Activated naive CD4-positive, alpha-beta T cell treated with anti-CD3 and anti-CD28 coated beads, Interleukin-2, amount 50 U/mL, for 16 hours (primary cell): ENCODE measurements at places on chromosomes 12 and 14.

GRCh38 chr14:75295491-75296345 is 17.1 kb downstream of the FOS start:
- DNase-seq: peak; percentile 79

- no peak for DNase-seq
These were observed 135.8 kb downstream of the INSM2 start for GRCh38 chr14:35669782-35670181.

DNA sequence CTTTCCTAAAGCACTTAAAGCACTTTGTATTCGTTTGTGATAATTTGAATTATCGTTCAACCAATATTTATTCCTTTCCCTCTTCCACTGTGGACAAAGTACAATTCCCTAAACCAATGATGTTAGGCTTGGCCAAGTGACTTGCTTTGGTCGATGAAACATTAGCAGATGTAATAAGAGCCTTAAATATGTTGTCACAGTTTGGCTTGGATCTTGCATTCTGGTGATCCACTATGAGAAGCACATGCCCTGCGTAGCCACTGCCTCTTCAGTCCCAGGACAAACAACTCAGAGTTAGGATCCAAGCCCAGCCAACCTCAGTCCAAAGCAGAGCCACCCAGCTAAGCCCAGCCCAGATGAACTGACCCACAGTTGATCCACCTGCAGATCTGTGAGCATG is 8.4 kb upstream of the C12orf75 start:
- no peak for DNase-seq

DNA sequence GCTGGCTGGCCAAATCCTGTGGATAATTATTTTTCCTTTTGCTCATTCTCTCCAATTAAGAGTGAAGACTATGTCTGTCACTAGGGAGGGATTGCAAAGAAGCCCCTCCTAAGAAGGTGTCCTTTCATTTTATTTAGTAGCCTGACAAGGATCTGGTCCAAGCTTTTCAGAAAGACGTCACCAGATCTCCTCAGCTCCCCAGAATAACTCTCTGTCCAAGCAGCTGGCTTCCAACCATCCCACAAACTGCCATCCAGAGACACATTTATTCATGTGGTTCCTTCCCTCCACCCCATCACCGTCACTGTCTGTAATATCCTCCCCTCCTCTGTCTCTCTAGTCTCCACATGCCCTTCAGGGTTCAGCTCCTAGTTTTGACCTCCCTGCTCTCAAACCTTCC is 69.9 kb downstream of the PPM1H start:
- no peak for DNase-seq

DNA sequence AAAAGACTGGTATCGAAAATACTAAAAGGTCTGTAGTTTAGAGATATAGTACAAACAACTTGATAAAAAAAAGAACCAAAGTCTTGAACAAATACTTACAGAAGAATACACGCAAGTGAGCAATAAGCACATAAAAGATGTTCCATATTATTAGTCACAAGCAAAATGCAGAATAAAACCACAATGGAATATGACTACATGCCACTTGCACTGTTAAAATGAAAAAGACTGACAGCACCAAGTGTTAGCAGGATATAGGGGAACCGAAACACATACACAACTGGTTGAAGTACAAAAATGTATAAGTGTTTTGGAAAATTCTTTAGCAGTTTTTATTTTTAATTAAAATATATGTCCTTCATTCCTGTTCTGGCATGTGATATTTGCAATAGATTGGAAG is 3.6 kb downstream of the CLEC2A start:
- DNase-seq: no peak

GRCh38 chr14:68269136-68269927 is 449.8 kb downstream of the RAD51B start:
- no peak for DNase-seq

- DNase-seq: no peak
These were observed 20.5 kb downstream of the BRAP start for GRCh38 chr12:111664961-111665865.

- no peak for DNase-seq
These were observed 605.5 kb upstream of the FOXG1 start for GRCh38 chr14:28161040-28161439.

DNA sequence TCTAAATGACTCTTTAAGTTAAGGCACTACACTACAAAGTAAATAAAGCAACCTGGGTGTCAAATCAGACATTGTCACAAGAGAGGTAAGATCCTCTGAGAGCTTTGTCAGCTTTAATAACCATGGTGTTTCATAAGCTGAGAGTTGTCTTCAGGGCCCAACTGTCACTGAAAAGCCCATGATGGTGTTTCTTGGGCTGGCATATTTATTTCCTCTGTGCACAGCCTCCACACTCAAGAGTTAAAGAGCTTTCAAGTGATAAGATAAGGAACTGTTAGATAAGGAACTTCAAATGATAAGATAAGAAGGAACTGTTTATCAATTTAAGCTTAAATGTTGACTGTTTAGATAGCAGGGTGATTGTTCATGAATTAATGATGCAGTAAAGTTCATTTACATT is 495.4 kb downstream of the TMEM117 start:
- no peak for DNase-seq

DNA sequence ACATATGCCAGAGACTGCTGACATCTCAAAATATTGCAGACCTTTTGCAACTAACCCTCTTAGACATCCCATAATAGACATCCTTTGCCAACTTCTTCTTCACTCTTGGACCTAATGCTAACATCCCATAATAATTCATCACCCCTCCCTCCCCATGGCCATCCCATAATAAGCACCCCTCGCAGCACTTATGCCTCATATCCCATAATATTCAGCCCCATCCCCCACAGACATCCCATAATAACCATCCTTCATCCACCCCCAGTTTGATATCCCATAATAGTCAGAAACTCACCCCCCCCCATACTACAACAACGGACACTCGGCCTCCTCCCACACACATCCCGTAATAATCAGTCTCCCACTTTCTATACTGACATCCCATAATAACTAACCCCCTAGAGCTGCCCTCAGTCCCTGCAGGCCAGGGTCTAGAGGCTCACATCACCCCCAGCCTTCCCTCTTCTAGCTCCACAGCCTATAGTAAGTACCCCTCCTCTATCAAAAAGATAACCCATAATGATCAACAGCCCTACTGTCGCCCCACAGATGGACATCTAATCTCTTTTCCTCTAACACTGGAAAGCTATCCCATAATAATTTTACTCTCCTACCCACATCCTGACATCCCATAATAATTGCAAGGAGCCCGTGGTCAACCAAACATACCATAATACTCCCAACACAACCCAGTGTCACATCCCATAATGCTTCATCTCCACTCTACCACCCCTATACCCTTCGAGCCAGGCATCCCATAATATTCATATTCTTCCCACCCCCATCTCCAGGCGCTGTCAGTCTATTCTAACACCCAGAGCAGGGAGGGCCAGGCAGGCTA is 792 bp upstream of the CHD4 start:
- peak; percentile 69 for DNase-seq

DNA sequence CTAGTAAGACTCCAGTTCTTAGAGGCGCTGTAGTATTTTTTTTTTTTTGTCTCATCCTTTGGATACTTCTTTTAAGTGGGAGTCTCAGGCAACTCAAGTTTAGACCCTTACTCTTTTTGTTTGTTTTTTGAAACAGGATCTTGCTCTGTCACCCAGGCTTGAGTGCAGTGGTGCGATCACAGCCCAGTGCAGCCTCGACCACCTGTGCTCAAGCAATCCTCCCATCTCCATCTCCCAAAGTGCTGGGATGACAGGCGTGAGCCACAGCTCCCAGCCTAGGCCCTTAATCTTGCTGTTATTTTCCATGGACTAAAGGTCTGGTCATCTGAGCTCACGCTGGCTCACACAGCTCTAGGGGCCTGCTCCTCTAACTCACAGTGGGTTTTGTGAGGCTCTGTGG is 21.3 kb downstream of the GPRC5A start:
- DNase-seq: no peak

DNA sequence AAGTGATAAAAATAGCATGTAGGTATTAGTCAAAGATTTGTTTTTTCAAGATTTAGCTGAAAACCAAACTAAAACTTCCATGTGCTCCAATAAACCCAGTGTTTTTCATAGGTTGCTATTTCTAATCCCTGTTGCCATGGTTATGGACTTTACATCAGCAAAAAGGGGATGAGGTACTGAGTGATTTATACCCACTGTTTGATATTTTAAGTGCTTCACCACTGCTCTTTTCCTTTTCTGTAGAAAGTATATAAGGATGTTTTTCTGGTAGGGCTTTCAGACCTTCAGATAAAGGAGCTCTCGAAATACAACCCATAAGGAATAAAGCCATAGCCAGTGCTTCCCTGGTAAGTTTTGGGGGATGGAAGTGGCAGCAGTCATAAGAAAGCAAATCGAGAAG is at the start of gene OTOGL:
OTOGL (plus strand) TSS at position 279 of the 400 bp plus-strand sequence. CDS start 109,895 bp downstream, outside the sequence.
- DNase-seq: no peak

- no peak for DNase-seq
These were observed 43.9 kb upstream of the ATP23 start for GRCh38 chr12:57897286-57897974.

DNA sequence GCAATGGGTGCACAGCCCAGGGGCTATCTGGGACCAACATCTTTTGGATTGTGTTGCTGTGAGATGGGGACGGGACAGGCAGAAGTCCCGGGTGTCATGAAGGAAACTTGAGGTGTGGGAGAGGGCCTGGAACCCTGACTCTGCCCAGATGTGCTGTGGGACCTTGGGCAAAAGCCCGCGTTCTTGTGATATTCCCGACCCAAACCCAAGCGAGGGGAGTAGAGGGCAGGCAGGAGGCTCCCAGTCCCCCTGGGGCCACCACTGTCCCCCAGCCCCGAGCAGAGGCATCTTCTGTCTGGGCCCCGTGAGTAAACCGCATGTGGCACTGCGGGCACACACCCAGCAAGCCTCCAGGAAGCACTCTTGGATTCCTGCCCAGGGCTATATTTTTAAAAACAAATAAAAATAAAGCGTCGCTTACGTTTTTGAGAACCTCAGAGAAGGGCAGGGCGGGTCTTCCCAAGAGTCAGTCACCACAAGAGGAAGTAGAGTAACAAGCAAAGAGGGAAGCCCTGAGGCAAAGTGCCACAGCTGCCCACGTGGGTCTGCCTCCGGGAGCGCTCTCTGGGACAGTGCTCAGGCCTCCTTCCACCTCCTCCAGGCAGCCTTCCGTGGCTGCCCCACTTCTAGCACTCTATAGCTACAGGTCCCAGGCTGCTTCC is 39.5 kb downstream of the BEGAIN start:
- DNase-seq: no peak

- no peak for DNase-seq
These were observed 449.7 kb downstream of the BTG1 start for GRCh38 chr12:91695964-91696363.

GRCh38 chr12:78034025-78034424 is 203.3 kb downstream of the NAV3 start:
- no peak for DNase-seq

DNA sequence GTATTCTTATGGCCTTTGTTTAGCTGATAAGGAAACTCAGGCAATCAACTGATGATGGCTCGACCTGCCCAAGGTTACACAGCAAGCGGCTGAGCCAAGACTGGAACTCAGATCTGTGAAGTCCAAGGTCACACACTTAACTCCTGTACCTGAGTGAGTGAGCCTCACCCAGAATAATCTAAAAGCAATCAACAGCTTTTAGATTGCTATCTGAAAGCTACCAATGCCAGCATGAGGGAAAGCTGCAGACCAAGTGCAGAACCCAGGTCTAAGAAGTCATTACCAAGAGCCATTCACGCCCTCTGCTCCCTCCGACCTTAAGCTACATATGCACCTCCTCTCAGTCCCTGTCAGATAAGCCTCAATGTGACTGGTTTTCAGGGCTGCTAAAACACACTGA is 12.1 kb downstream of the APPL2 start:
- no peak for DNase-seq

- DNase-seq: peak; percentile 75
These were observed 3.2 kb downstream of the THTPA start for GRCh38 chr14:23559010-23559925.

GRCh38 chr14:93239869-93240677 is 33.0 kb downstream of the UBR7 start:
- DNase-seq: no peak

GRCh38 chr12:119151445-119152026 is 27.2 kb upstream of the HSPB8 start:
- DNase-seq: no peak

- DNase-seq: no peak
These were observed 2.6 kb downstream of the EGLN3 start for GRCh38 chr14:33948145-33948868.

GRCh38 chr12:106342397-106343213 is 14.9 kb upstream of the POLR3B start:
- DNase-seq: no peak

GRCh38 chr14:104344818-104345620 is 206.6 kb downstream of the KIF26A start:
- no peak for DNase-seq

GRCh38 chr14:96832351-96832750 is 35.2 kb downstream of the VRK1 start:
- DNase-seq: no peak

DNA sequence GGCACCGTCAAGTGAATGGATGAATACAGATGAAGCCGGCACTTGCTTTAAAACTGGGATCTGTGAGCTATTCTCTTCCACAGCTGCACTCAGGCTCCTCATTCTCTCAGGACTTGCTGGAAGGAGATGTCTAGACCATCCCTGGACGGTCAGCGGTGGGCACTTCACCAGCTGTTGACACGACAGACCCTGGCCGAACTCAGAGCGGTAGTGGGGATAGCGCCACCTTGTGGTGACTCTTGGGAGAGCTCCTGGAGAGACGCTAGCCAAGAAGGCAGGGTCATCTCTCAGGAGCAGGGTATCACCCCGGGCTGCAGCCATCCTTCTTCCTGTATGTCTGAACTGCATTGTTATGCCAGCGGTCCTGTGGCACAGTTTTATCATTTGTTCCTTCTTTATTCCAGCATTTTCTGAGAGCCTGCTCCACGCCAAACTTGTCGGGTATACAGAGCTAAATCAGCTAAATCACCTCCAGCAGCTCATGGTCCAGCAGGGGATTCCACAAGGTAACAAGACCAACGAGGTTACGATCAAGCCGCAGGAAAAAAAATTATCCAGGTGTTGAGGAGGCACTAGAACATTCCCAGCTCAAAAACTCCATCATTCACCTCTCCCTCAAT is 10.0 kb downstream of the WNT1 start:
- peak; percentile 64 for DNase-seq

DNA sequence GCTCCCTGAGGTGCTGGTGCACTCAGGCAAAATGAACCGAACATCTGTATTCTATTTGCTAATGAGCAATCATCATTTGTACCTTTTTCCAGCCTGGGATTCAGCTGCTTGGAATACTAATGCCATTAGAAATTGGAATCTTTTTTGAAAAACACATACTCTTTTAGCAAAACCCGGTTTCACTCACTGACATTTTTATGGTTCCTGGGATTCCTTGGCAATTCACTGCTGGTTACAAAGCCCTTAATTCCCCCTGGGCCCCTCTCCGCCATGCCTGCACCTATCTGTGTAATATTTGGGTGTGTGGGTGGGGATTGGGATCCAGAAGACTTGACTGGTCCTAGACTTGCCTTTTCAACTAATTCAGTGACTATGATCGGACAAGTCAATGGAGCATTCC is 199.1 kb downstream of the FOXN3 start:
- DNase-seq: no peak

- no peak for DNase-seq
These were observed 22.8 kb downstream of the TPCN1 start for GRCh38 chr12:113244047-113244460.
